HFFc6 (cell line): ENCODE measurements at places on chromosomes 3 and 15. TPM values are rescaled to one million over a fixed set of nuclear protein-coding genes. Genes with fewer than 3 reads are reported as not detected.

DNA sequence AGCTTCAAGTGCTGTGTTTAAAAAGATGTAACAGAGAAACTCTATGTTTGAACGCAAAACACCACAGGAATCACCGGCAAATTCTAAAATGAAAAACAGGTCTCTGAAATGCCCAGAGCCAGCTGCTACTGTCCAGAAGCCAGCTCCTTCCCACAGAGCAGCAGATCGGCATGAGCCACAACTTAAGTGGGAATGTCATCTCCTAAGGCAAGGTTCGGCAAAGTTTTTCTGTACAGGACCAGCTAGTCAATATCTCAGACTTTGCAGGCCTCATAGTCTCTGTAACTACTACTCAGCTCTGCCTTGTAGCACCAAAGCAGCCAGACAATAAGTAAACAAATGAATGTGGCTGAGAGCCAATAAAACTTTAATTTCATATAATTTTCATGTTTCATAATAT, 4.9 kb downstream of the PLOD2 start:
- peak overlapping the region; percentile 96 for H3K4me3 ChIP-seq
- H3K4me1 ChIP-seq: peaks cover 60% of the 10 kb centered on the region
- no peak for DNase-seq

HYAL3 gene
- total RNA-seq: 5.3 to 8.3 TPM (median 7.5 TPM) in 3 replicates

DNA sequence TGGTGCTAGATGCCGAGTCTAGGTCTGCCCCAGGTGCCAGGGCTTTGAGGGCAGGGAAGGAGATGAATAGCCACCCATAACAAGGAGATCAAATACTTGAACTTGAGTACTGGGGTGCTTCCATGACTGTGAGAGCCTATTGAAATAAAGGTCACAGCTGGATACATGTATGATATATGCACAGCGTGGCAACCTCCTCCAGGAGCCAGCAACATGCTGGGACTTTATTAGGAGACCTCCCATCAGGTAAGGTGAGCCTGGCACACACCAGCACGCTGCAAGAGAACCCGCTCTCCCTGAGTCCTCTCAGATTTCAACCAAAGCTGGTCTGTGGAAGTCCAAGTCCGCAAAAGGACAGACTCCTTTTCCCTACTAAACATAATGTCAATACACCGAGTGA, 10.5 kb upstream of the HES1 start:
- H3K4me3 ChIP-seq: no peak overlapping the region
- DNase-seq: no peak
- peaks cover 34% of the 10 kb centered on the region for H3K27me3 ChIP-seq
- H3K27ac ChIP-seq: no peak overlapping the region
- peaks cover 12% of the 10 kb centered on the region for H3K4me1 ChIP-seq
- no peaks in the 10 kb centered on the region for H3K36me3 ChIP-seq

GRCh38 chr3:64859625-64860535, 172.1 kb upstream of the ADAMTS9 start:
- no peaks in the 10 kb centered on the region for H3K4me1 ChIP-seq
- no peak overlapping the region for H3K27ac ChIP-seq
- H3K4me3 ChIP-seq: no peak overlapping the region
- no peaks in the 10 kb centered on the region for H3K36me3 ChIP-seq
- peaks cover 1% of the 10 kb centered on the region; the same call in 1 of the 2 replicates for H3K27me3 ChIP-seq
- no peak for DNase-seq

EHD4 gene
- 14.1 to 19.3 TPM (median 17.9 TPM) in 3 replicates for total RNA-seq

DNA sequence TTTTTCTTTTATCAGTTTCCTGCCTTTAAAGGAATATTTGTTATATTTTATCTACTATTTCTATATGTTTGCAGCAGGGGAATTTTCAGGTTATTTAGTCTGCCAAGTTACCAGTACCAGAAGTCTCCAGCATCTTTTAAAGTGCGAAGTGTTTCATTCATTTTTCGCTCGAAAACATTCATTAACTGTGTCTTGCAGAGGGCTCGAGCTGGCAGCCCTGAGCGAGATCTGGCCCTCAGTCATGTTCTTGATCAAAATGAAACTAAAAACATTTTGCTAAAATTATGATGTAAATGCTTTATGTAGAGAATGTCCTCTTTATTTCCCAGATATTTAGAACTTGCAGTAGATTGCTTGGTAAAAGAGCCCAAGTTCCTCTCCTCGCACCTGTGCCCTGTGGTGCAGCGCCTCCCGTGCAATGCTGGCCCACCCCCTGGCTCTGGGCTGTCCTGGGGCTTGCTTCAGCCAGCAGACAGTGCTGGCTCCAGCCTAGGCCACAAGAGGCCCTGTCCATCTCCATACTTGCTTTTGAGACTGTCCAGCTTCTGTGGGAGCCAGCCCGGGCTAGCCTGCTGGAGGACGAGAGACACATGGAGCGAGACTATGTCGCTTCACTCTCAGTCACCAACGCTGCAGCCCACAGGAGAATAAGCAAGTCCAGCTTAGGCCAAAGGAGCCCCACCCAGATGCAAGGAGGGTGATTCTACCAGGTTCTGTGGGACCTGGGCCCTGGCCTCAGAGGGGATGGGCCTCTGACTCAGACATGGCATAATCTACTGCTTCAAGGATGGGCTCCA, 71.9 kb upstream of the PRR23E start:
- no peak overlapping the region for H3K4me3 ChIP-seq
- no peak for DNase-seq
- H3K27ac ChIP-seq: no peak overlapping the region
- H3K4me1 ChIP-seq: no peaks in the 10 kb centered on the region
- peaks cover 22% of the 10 kb centered on the region for H3K27me3 ChIP-seq
